ENCODE measurements at places on chromosomes 5 and 9.

GRCh38 chr5:131994533-131995226 is 16.8 kb downstream of the ACSL6 start:
- DNase-seq, result no peak

- no peak for DNase-seq
Measured at GRCh38 chr9:107755246-107755645, 265.7 kb upstream of the KLF4 start.

GRCh38 chr5:55518831-55519390 is 15.9 kb downstream of the PLPP1 start:
- DNase-seq, result no peak

DNA sequence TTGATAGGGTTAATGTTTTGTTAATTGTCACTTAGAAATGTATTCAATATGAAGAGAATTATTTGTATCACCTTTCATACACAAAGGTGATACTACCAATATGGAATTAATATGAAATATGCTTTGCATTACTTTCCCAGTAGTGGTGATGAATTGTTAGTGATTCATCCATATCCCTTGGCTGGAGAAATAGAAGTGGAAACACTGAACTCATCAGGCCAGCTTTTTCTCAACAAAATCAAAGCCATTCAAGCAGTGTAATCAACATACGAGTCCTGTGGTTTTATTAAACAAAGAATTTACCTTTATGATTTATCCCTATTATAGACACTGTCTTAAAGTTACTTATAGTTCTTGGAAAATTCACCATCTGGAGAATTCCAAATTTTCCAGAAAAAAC is 264.0 kb upstream of the MEF2C start:
- no peak for DNase-seq

- no peak for DNase-seq
Measured at GRCh38 chr5:80246001-80246758, 9.7 kb downstream of the SERINC5 start.

DNA sequence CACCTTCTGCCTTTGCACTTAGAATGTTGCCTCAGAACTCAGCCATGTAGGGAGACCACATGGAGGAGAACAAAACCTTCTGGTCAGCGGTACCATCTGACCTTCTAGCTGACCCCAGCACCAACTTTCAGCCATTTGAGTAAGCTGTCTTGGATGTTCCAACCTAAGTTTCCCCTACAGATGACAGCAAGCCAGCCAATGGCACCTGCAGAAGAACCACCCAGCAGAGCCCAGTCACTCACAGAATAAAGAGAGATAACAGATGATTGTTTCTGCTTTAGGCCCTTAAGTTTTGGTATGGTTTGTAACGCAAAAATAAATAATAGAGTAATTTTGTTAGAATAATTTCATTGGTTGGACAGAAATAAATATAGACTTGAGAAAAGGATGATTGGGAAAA is 10.4 kb downstream of the DNAH5 start:
- DNase-seq, result no peak

DNA sequence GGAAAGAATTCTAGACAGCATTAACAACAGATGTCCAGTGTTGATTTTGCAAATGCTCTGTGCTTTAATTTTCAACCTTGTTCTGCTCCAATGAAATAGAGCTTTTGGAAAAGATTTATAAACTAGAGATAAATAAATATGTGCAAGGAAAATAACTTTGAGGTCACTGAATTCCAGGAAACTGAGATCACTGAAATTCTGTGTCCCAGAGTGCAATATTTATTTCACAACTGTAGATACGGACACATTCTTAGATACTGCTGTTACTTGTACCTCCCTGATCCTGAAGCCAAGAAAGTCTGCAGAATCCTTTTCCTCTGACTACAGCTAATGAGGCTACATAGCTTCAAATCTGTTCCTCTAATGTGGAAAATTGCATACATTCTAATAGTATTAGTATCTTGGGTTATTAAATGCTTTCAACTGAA is 222.9 kb downstream of the DOCK8 start:
- DNase-seq, result no peak

DNA sequence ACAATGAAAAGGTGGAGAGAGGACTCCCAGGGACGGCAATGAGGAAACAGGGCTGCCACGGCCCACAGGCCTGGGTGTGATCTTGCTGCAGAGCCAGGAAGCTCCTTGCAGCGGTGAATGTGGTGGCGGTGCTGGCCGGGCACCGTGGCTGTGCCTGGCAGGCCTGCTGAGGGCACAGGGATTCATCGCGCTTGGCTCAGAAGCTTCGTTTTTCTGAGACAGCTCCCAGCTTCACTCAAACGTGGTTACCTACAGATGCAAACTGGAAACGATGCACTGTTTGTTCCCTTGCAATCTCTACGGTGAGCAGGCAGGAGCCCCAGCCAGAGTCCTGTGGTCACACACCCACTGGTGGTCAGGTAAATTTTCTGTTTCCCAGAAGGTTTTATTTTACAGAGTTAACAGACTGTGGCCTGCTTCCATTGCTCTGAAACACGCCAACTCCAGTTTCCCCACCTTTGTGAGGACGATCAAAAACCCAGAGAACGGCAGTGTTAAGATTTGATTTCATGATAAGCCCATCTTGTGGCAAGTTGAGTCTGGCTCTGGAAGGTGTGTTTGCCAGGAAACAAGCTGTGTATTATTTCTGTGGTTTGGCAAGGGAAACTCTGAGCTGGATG is 183.9 kb downstream of the AUH start:
- no peak for DNase-seq

DNA sequence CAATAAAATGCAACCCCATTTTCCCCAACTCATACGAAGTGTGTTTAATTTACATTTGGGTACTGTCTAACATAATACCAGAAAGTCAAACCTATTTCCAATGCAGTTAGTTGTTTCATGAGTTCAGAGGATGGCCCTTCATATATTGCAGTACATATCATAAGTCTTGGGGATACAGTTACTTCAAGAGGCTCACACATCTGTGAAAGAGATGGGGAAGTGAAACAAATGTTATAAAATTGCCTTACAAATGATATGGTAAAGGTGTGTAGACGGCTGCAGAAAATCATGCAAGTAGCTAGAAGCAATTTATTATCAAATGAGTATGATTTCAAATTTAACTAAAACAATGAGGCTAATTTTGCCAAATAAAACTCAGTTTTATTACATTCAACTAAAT is 219.0 kb upstream of the CDH12 start:
- no peak for DNase-seq

GRCh38 chr5:179055841-179056240 is 4.3 kb upstream of the ZNF354C start:
- DNase-seq, result no peak

GRCh38 chr9:35603506-35603985 is 1.5 kb upstream of the TESK1 start:
- DNase-seq, result no peak

- no peak for DNase-seq
Measured at GRCh38 chr9:36092509-36093215, 43.9 kb upstream of the GLIPR2 start.

All from effector CD4-positive, alpha-beta T cell (primary cell).